Activated T-cell treated with anti-CD3 and anti-CD28 coated beads for 1 hour (primary cell): ENCODE measurements at places on chromosomes 1 and 21.

DNA sequence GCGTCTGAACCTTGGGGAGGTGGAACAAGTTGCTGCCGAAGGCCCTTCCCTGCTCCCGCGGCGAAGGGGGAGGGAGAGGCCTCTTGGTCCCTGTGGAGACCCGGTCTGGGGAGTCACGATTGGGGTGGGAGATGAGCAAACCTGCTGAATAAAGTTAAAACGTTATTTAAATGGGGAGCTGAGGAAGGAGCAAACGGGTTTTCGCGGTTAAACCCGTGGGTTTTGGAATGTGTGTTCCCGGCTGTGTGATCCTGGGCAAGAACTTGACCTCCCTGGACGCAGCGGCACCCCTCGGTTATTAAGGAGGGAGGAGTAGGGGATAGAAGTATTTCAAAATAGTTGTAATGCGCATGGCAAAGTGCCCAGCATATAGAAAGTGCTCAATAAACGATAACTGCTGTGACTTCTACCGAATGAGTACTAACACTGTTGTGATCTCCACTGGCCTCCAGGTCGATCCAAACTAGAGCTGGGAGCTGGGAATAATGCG lies 3.4 kb downstream of the FAM110D start:
- no peak for DNase-seq

DNA sequence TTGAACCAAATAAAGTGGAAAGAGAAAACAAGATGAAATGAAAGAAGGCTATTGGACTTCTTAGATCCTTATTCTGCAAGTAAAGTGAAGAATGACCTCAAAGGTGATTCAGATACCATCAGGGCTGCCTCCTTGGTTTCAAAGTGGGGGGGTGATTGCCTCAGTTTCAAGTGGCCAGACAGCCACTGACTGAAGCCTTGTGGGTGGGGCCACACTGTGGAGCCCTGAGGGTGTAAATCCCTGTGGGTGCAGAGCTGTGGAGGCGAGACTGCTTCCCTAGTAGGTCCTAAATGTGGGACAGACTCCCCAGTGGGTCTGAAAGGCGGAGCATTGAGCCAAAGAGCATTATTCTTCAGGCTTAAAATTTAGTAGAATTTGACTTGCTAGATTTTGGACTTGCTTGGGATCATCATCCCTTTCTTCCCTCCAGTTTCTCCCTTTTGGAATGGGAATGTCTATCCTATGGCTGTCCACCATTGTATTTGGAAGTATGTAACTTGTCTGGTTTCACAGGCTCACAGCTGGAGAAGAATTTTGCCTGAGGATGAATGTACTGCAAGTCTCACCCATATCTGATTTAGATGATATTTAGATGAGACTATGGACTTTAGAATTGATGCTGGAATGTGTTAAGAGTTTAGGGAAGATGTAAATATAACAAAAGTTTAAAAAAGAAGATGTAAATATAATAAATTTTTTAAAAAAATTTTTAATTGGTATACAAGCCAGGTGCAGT lies 71.6 kb upstream of the SOX13 start:
- no peak for DNase-seq

GRCh38 chr1:38173848-38174247 lies 127.3 kb upstream of the POU3F1 start:
- no peak for DNase-seq

GRCh38 chr1:189084811-189085210 lies 1392.9 kb downstream of the BRINP3 start:
- DNase-seq: no peak

DNA sequence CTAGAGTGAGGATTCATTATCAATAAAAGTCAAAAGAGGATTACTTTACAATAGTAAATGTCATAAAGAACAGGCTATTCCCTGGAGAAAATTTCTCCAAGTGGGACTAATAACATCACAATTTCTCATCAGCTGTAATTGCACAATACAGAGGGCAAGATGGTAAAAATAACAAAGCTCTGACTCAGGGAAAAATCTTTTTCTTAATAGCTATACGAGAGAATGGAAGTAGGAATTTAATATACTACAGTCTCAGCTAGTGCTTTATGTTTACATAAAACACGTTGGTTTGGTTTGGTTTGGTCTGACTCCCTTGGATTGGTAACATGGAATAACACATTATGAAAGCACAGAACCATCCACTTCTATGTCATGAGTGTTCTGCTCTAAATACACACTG lies 397.6 kb downstream of the LRRIQ3 start:
- no peak for DNase-seq

- no peak for DNase-seq
Observed at GRCh38 chr1:183080406-183080805, 57.2 kb downstream of the LAMC1 start.
